ENCODE measurements at places on chromosomes 1 and 21.
A peak's percentile ranks its signal among the peaks of the same experiment; 100 is the strongest.

DNA sequence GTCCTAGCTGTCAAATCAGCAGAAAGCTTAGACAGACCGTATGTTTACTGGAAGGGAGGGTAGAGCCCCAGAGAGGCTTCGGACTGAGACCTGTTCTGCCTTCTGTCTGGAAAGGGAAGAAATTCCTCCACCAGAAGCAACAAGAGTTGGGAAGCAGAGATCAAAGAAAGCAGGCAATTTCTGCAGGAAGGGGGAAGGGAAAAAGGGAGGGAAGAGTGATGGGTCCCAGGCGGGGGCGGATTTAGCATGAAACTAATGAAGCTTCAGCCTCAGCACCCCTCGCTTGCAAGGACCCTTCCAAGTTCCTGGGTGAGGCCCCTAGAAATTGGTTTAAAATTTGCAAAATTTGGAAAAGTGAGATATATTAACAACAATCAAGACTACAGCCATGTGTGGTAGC lies 26.6 kb upstream of the FAM20B start:
- no peak for DNase-seq

DNA sequence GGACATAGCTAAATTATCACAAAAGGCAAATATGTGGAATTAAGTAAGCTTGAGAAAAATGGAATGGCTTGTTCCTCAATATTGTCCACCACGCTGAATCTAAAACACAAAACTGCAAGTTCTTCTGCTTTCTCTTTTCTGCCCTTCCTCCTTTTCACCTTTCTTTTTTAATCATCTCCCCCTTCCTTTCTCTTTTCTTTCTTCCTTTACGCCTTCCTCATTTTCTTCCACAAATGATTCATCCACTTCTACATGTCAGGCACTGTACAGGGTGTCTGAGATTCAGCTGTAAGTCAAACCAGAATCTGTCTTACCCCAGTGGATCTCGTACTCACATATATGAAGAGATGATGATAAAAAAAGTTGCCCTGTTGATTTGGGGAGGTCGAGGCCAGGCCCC lies 1182.5 kb downstream of the MRPL39 start:
- no peak for DNase-seq

DNA sequence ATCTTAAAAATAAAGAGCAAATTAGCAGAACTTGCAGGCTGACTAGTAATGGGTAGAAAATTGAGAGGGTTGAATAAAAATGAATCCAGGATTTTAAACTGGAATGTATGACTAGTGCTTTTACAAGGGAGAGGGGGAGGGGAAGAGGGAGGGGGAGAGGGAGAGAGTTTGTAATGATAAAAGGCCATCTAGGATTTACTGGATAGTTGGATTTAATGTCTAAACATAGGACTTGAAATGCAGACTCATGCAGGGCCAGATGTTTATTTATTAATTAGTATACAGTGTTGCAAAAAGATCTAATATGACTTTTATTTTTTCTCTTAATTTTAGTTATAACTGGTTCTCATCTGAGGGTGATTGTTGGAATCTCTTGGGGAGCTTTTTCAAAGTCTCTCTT lies 4.3 kb downstream of the ZNF326 start:
- no peak for DNase-seq

- DNase-seq, result no peak
Observed at GRCh38 chr21:16421965-16422364, 692.2 kb downstream of the USP25 start.

GRCh38 chr1:169527451-169528214 lies 41.9 kb upstream of the SLC19A2 start:
- peak; percentile 35 for DNase-seq

- no peak for DNase-seq
Observed at GRCh38 chr1:83909687-83910086, 89.2 kb downstream of the TTLL7 start.

DNA sequence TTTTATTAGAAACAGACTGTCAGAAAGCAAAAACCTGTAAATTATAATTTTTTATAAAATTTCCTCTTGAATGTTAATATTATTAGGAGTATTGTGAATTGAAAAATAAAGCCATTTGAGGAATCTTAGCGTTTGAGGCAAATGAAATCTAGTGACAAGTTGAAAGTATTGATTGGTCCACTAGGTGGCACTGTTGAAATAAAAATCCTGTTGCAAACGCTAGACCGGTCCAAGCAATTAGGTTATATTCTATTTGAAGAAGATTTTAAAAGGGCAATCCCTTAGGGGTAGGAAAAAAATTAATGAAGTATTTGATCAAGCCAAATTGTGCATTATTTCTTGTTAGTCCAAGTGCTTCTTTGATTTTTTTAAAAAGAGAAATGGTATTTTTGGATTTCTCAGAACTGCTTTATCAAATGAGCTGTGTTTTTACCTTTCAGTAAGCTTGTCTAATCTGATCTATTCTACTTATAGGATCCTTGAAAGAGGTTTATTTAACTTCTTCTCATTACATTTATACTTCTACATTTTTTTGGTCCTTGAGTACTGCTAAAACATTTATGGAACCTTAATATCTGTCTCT lies 57.7 kb downstream of the ATG4C start:
- peak; percentile 85 for DNase-seq

GRCh38 chr1:231724876-231725647 lies 98.5 kb downstream of the DISC1 start:
- DNase-seq, result peak; percentile 76

- peak; percentile 60 for DNase-seq
Observed at GRCh38 chr1:215606564-215607168, 39.6 kb downstream of the KCTD3 start.

DNA sequence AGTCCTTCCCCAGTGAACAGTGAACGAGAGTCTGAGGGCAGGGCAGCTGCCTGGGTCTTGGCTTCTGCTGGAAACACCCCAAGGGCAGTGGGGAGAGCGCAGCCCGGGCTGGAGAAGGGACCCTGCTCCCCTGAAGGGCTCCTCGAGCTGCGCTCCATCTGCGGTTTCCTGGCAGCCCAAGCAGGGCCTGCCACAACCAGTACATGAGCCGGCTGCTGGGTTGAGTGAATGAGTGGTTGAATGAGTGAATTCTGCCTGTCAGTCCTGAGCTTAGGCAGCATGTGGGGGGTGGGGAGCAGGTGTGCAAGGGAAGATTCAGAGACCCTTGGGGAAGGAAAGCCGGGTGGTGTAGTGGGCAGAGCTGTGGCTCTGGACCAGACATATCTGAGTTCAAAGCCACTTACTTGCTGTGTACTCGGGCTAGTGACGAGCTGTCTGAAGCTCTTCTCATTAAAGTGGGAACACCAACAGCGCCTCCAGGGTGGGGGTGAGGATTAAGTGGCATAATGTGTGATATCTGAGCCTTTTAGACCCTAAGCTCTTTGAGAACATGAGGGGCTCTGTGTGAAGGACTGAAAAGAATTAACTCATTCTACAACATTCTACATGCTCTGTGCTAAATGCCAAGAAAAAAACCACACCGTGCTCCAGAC lies 3.7 kb downstream of the OPRD1 start:
- peak; percentile 44 for DNase-seq

GRCh38 chr1:187956975-187957374 lies 1128.2 kb downstream of the PLA2G4A start:
- DNase-seq, result peak; percentile 15

- no peak for DNase-seq
Observed at GRCh38 chr21:46545363-46545762, 59.5 kb downstream of the S100B start.

GRCh38 chr1:202361701-202362100 lies 13.2 kb downstream of the PPP1R12B start:
- DNase-seq, result no peak

DNA sequence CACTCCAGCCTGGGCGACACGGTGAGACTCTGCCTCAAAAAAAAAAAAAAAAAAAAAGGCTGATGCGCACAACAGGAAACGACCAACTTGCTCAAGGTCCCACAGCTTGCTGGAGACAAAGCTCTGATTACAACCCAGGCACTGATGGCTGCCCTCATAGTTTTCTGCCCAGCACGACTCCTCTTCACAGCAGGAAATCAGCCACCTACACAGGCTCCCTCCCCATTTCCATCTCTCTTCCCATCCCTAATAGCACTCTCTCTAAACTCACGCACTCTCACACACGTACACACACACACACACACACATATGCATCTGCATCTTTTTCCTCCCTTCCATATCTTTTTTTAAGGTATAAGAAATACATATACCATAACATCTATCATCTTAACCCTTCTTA lies 153.5 kb upstream of the SOD1 start:
- DNase-seq, result no peak

- DNase-seq, result peak; percentile 77
Observed at GRCh38 chr1:204128964-204129896, 22.6 kb downstream of the ETNK2 start.

DNA sequence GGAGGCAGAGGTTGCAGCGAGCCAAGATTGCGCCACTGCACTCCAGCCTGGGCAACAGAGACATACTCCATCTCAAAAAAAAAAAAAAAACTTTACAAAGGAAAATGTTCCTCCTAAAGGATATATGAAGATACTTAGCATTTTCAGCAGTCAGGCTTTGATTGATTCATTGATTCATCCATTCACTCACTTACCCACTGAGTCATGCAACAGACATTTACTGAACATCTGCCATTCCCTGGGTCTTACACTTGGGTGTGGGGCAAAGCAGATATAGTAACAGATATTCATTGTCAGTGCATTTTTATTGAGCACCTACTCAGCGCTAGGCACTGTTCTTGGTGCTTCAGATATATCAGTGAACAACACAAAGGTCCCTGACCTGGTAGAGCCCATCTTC lies 5.6 kb upstream of the LACTBL1 start:
- DNase-seq, result no peak

DNA sequence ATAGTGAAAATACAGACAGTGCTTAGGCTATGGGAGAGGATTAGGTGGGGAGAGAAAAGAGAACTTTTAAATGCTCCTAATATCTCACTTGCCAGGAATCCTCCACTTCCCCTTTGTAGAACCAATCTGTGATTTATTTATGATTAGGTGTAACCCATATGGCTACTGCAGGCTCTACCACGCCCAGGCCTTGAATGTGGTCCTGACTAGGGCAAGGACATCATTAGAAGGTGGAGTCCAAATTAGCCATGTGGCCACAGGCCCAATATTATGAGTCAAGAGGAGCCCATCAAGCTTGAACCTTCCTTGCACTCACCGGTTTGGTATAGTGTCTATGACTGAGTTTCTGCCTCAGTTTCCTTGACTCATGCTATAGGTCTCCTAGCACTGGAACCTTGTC lies 141.4 kb downstream of the HMGB4 start:
- no peak for DNase-seq

GRCh38 chr1:74971982-74972381 lies 162.2 kb upstream of the LHX8 start:
- DNase-seq, result no peak

DNA sequence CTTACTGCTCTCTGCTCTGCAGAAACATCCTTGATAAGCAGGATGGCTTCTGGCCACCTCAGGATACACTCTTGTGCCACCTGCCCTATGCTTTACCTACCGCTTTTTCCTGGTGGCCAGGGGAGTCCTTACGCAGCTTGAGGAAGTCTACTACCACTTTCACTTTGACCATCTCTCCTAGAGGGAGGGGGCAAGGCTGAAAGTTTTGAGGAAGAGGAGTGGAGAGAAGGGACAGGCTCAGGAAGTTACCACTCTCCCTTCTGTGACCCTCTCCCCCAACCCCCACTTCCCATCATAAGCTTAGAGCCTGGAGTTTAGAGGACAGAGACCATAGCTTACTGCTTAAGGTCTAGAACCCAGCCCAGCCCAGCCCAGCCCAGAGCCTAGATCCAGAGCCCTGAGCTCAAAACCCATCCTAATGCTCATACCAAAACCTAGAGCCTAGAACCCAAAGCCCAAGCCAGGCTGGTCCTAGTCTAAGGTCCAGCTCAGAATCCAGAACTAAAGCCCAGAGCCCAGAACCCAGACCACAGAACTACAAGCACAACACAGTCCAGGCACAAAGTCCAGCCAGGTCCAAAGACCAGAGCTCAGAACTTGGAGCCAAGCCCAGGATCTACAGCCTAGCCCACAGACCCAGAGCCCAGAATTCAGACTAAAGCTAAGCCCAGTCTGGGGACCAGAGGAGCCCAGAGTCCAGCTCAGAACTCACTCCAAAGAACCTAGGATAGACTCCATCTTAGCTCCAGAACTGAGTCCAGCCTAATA lies 18.0 kb upstream of the MFSD2A start:
- peak; percentile 57 for DNase-seq

DNA sequence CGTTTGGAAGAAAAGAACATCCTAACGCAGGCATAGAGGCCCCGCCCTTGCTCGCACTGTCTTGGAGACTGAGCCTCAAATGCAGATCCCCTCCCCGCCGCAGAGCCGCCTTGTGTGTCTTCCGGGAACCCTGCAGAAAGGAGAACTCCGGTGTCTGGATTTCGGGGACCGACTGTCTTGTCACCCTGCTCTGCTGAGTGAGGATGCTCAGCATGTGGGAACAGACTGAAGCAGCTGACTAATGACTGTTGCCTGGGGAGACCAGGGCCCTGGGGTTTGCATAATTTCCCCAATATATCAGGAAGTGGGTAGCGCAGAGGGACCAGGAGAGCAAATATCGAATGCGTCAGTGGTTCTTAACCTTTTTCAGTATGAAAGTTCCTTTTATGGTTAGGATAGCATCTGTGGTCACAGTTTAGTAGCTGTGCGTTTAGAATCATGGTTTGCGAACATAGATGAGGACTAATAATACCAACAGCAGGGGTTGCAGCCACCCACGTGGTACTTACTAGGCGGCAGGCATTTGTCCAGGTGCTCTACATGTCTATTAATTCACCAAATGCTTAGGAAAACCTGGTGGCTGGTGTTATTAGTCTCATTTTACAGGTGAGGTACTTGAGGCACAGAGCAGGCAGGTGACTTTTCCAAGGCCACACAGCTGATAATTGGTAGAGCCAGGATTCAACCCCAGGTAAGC lies 14.3 kb downstream of the GPR137B start:
- DNase-seq, result peak; percentile 84

DNA sequence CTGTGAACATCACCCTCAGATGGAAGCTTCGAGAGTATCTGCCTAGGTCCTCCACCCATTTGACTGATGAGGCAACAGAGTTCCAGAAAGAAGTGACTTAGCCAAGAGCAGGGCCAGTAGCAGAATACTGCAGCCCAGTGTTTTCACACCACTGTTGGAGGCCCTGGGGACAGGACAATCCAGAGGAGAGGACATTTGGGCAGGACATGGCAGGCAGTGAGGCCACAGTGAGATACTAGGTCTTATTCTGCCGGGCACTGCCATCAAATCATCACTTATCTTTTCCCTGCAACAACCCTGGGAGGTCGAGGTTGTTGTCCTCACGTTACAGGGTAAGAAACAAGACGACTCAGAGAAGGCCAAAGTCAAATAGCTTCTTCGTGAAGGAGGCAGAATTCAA lies 5.5 kb upstream of the FOXO6 start:
- no peak for DNase-seq

GRCh38 chr21:20459838-20460237 lies 538.4 kb upstream of the NCAM2 start:
- no peak for DNase-seq

GRCh38 chr1:180178511-180179161 lies 24.0 kb downstream of the QSOX1 start:
- peak; percentile 75 for DNase-seq

Data from hematopoietic multipotent progenitor cell treated with erythropoietin and hydrocortisone succinate and interleukin-3 and kit ligand, for 4 days (in vitro differentiated cells).